NCI-H2029 (cell line): ENCODE measurements at places on chromosomes 6 and 20.

DNA sequence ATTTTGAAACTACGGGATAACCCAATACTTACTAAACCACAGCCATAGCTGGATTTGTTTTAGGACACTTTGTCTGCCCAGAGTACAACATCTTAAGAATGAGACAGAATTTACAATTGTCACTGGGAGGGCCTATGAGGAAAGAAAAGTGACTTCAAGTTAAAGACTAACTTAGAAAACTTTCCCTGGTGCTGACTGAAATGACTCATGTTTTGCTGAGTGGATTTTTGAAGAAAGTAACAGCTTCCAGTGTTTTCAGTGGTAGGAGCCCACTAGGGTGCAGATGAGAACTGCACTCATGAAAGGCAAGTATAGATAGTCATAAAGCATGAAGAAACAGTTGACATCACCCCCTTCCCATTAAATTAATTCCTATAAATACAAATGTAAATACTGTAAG is 988.2 kb upstream of the MAP3K7 start:
- no peak for DNase-seq

GRCh38 chr6:89782222-89782621 is 37.4 kb downstream of the MDN1 start:
- no peak for DNase-seq

- no peak for DNase-seq
Observed at GRCh38 chr20:9112541-9113515, 43.9 kb downstream of the PLCB4 start.

DNA sequence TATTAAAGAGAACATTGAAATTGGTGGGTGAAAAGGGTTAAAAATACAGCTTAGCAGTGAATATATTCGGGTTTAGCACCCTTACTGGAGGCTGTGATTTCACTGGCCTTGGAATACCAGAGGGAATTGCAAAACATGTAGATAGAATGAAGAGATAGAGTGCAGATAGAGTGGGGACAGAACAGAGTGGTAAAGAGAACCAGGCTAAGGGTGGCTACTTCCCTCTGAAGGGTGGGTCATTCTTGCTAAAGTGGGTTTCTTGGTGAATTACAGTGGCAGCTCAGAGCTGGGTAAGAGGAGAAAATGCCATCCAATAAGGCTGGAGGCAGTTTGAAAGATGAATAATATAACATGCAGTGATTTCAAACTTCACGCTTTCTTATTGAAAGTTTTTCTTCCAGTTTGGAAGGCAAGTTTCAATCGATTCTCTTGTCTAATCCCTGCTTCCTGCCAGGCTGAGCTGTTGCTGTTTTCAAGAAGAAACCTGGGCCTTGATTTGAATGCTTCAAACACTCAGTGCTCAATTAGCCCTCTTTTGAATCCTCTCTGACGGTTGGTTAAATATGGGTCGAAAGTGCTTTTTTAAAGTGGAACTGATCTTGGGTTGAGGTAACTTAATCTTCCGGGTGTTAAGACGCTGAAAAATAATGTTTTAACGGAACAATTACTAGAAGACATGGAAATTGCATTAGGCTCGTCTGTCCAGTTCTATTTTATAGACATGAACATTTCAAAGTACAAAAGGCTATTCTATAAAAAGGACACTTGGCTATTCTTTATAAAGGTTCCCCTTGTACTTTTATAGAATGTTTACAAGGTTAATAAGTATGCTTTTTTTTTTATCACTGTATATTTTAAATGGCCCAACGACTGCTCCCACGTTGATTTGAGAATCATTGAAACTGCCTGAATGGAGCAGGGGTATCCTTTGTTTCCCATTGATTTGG is 203.3 kb downstream of the BCAS1 start:
- DNase-seq: no peak

- no peak for DNase-seq
Observed at GRCh38 chr6:160076009-160076408, 45.6 kb upstream of the SLC22A1 start.

DNA sequence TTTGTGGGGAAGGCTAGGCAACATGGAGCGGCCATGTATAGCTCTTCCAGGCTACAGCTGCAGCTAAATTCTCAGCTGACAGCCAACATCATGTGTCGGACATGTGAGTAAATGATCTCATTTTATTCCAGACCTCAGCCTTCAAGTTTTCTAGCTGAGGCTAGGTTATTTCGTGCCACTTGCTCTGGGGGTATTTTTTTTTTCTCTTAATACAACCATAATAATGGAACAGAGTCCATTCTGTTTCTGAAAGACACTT is 573.5 kb downstream of the CD109 start:
- no peak for DNase-seq

DNA sequence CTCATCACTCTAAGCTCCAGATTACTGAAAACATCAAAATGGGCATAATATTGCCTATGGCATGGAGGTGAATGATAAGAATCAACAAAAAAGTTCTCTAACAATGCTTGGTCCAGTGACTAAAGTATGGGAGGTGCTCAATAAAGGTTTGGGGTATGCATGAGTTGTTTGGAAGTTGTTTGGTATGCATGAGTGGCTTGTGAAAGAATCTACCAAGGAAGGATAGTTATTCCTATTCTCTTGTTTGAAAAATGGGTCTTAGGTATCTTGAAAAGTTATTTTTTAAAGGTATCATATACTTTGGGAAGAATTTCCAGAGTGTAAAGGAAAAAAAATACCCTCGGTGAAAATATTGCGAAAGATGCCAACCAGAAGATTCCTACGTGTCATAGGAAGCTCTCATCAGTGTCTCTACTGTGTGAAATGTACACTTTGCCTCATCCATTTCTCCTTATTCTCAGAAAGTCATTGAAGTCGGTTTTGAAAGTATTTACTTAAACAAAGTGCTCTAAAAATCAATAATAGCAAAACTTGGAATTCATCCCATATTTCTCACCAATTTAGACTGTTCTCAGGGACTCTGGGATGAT is 449.8 kb downstream of the ADGRB3 start:
- no peak for DNase-seq

- DNase-seq: no peak
Observed at GRCh38 chr6:109265530-109265929, 116.7 kb downstream of the CD164 start.

DNA sequence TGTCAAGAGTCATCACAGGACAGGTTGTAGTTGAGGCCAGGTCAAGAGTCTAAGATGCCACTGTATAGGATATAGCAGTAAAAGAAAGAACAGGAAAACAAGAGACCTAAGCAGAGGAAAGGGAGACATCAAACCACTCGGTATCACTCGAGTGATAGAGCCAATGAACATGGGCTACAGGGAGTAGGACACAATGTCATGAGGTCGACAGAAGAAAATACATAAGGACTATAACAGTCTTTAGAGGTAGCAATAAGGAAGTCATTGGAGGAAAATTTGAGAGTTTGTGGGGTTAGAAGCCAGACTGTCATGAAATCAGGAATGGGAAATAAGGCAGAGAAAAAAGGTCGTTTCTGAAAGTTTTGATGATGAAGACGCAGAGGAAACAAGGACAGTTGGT is 99.7 kb downstream of the PRKN start:
- no peak for DNase-seq

GRCh38 chr6:127300411-127300810 is 33.7 kb downstream of the RNF146 start:
- no peak for DNase-seq

- no peak for DNase-seq
Observed at GRCh38 chr20:13868331-13868730, 83.5 kb downstream of the NDUFAF5 start.

GRCh38 chr6:3230900-3231246 is 3.4 kb upstream of the TUBB2B start:
- DNase-seq: peak; percentile 95

GRCh38 chr6:108640104-108640503 is 79.4 kb downstream of the FOXO3 start:
- no peak for DNase-seq

GRCh38 chr6:34974249-34974642 is 85.2 kb downstream of the ANKS1A start:
- no peak for DNase-seq

DNA sequence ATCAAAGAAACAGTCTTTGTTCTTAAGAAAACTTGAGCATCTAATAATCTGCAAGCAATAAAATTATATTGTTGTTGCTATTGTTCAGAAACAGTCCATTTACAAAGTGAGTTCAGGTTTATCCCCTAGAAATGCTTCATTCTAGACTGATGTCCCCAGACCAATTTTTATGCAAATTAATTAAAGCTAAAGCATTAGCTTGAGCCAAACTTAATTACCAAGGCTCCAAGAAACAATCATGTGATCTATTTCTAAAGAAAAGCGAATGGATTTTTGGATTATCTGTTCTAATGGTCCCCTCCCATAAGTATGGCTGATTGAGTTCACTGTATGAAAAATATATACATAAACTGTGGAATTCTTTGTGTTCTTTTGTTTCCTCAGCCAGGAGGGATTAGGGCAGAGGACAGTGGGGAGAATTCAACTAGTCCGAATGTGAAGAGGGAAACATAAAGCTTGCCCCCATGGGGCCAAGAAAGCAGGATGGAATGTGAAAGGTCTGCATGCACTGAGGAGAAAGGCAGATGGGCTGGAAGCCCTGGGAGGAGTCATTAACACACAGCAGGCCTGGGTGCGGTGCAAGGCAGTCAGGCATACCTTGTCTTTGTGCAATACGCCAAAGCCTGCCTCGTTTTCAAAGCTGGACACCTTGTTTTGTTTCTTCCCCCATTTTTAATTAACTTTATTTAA is 597.1 kb downstream of the KIF16B start:
- DNase-seq: no peak

- DNase-seq: no peak
Observed at GRCh38 chr6:110795271-110795670, 20.0 kb downstream of the CDK19 start.

DNA sequence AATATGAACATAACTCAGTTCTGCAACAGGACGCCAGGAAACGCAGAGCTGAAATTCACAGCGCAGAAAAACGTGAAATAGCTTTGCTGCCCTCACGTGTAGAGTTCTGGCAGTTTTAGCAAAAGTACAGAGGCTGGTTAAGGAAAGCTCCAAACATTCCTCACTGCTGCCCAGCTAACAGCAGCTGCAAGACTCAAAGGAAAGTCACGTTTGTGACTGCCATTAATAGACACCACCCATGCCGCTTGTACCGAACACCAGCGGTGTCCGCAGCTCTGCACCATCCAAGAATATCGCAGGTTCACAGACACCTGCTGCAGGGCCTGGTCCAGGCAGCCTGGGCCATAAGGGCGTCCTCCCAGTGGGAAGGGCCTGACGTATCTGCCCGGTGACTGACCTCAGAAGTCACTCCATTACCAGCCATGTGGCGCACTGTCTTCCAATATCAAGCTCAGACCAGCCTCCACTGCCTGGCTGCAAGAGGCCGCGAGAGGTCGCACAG is 61.4 kb downstream of the WDR27 start:
- no peak for DNase-seq

DNA sequence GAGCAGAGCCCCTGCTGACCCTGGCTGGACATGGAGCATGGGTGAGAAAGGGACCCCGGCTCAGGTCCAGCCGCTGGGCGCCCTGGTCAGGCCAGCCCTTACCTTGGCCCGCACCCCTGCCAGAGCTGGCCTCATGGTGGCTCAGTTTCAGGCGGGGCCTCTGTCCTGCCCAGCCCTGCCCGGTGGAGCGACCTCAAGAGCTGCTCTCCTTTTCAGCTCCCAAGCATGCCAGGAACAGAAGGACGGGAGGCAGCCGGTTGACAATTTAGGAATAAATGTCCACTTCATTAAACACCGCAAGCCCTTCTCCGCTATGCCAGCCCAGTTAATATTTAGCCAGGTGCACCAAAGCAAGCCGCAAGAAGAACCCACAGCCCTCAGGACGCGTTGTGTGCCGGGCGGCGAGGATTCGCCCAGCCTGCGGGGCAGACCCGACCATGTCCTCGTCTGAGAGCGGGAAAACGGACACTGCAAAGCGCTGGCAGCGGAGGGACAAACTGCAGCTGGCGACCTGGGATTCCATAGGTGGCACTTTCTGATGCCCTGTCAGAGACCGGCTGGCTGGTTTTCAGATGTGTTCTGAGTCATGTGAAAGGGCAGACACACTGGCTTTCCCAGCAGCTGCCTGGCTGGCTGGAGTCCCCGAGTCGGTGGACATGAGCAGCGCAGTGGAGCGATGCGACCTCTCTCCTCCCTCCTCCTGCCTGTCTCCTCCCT is 221.9 kb downstream of the TTLL2 start:
- DNase-seq: no peak

DNA sequence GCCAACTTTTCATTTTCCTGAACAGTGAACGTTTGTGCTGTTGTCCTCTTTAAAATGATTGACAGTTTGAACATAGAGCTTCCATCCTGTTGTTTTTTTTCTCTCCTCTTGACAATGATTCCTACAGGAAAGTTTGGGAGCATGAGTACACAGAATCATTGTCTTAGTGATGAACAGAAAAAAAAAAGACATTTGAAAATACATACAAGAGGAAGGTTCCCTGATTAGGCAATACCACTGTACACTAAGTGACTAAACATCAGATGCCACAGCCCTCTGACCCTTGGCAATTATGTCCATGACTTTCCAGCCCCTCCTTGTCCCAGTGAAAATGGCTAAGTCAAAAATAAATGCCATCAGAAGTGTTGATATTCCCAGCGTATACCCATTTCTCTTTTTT is 71.5 kb downstream of the RTN4IP1 start:
- no peak for DNase-seq

DNA sequence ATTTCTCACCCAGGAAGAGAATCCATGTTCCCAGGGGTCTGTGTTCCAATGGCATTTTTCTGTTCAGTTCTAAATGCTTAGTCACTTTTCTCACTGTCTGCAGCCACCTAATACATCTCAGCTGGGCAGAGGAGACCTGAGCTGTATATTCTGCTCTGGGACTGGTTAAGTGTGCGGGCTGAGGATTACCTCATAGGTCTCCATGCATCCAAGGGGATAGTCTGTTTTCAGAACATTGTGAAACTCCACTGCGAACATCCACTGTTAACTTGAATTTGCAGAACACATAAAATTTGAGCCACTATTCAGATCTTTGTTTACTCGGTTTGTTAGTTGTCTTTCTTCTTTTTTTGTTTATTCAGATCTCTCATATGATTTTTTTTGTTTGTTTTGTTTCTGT is 947.1 kb downstream of the TFAP2A start:
- peak; percentile 87 for DNase-seq

- DNase-seq: no peak
Observed at GRCh38 chr20:61968036-61968810, 97.5 kb downstream of the TAF4 start.

DNA sequence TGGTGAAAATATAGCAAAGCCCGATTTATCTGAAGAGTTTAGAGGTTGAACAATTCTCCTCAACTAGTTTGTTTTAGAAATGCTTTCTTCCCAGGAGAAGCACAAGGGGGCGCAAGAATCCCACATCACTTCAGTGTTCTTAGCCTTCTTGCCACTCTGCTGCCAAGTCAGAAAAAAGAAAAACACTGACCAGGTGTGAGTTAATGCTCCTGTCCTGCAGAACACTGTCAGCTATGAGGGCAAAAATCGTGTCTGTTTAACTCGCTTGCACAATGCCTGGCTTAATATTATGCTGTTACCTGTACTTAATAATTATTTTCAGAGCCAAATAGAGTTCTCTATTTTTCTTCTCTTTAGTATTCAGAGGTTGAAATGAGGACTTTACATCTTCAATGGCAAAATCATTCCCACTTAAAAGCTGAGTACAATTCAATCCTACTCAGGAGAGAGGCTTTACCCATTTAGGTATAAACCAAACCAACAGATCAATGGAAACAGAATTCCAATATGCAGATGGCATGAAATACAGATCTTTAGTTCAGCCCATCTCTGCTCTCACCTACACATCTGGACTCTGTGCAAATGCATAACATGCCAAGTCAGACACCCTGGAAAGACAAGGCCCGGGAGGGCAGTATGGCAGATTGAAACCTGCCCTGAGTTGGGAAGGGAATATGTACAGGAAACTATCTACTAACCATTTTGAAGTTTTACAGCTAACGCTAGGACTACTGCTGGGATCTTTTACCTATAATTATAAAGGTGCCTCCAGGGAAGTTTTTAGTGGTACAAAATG is 71.4 kb upstream of the TULP1 start:
- DNase-seq: peak; percentile 50
